Stimulated activated CD8-positive, alpha-beta memory T cell treated with anti-CD3 and anti-CD28 coated beads, Interleukin-15, amount 100 ng/mL, for 1 hour (primary cell): ENCODE measurements at places on chromosomes 12 and 14.

GRCh38 chr12:49201595-49202295, 12.9 kb upstream of the TUBA1A start:
- no peak for DNase-seq

DNA sequence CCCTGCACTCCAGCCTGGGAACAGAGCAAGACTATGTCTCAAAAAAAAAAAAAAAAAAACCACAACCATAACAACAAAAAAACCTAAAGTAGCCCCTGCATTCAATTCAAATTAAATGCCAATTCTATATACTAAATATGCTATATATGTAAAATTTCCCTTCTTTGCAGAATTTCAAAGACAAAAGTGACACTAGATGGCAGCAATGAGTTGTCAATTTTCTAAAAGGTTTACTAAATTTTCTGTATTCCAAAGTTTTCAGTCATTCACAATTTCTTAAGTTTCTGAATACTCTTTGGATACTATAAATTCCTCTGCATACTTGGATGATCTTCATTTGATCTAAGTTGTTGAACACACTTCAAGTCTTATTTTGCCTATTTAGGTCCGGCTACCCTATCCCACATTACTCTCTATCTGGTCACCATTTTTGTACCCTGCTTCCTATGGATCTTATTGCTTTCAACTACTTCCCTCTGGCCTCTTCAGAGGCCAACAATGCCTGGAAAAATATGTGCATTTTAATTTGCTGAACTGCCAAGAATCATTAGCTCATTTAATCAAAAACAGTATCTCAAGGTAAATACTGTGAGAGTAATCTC, 27.9 kb downstream of the HNRNPC start:
- DNase-seq: no peak

GRCh38 chr12:622416-622815, 40.8 kb downstream of the NINJ2 start:
- DNase-seq: no peak

DNA sequence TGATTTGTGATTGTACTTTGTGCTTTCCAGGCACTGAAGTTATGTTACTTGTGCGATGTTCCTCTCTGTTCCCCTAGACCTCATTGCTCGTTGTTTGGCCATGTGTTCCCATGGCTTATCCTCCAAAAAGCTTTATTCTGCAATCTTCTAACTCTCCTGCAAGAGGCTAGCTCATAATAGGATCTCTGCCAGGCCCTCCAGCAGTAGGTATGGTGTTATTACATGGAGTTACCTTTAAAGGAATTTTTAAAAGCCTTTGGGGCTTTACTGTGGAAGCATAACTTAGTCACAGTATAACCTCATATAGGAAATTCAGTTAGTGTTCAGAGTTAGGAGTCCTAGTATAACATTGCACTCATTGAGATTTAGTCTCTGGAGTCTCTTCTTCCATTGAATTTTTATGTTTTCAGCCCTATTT, 292.3 kb downstream of the RAD51B start:
- no peak for DNase-seq

- no peak for DNase-seq
These were observed 367.3 kb downstream of the C12orf50 start for GRCh38 chr12:87661786-87662377.

DNA sequence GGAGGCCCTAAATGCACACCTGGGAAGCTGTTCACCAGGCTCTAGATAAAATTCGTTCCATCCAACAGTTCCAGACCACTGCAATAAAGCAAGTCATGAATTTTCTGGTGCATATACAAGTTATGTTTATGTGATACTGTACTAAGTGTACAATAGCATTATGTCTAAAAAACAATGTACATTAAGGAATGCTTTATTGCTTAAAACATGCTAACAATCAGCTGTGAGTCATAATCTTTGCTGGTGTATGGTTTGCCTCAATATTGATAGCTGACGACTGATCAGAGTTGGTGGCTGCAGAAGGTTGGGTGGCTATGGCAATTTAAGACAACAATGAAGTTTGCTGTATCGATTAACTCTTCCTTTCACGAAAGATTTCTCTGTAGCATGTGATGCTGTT, 52.3 kb downstream of the ATG14 start:
- no peak for DNase-seq

DNA sequence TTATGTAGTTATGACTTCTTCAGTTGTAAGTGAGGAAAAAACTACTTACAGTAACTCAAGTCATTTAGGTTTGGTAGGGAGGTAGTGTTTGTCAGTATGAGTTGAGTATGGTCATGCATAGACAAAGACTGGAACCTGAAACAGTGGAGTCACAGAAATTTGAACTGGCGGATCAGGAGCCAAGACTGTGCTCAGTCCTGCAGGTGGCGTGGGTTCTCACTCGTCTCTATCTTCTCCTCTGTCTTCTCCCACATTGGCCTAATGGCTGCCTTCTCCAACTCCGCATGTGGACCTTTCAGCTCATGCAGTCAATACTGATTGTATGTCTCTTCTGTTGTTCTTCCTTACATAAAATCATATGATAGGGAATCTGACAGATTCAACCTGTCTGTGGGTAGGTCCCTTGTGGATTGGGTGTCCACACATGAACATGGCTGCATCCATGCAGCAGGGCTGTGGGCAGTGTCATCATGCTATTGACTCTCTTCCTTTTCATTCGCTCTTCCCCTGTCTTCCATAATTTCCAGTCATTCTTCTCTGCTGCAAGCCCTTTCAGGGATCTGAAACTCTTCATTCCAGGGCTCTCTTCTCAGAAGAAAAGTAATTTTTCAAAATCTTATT, 78.8 kb upstream of the NEDD1 start:
- no peak for DNase-seq

GRCh38 chr12:69685810-69686209, 13.3 kb downstream of the BEST3 start:
- DNase-seq: no peak

DNA sequence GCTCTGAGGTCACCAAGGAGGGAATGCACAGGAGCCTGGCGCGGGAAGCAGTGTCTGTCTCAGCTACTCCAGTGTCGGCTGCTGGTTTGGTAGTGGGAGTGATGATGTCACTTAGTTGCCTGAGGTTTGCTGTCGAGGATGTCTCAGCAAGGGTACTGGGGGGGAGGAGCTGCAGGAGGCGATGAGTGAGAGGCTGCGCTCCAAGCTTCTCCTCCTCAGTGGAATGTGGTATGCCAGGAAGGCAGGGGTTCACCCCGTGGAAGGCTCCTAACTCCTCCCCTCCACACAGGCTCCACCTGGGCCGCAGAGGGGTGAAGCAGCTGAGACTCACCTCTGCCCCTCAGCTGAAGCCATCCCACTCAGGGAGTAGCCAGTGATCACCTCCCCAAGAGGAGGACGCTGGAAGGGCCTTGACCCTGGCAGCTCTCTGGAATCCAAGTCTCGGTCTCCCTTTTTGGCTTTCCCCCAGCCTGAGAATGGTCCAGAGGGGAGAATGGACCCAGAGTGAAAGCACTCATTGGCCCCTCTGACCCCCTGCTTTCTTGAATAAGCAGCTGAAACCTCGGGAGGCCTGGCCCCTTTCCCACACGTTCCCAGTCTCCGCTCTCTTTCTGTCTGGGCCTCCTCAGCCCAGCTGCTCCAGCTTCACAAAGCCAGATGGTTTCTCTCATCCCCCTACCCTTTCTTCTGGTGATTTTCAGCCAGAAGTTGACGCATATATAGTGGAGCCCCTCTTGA, 178.9 kb upstream of the FKBP4 start:
- DNase-seq: no peak

DNA sequence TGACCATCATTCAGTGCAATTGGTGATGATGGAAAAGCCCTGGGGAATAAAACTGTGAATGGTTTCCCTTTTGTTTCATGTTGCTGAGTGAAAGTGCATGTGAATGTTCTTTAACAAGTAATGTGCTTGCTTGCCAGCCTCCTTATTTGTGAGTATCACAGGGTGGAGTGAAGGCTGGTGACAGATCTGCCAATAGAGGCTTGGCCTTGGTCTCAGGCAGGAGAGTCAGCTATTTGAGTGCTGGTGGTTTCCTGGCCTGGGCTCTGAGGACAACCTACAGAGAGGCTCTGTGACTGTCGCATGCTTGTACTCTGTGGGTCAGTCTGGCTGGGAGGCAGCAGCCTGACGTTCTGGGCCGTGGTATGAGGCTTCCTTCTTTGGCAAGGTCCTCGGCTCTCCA, 20.7 kb downstream of the KRT85 start:
- no peak for DNase-seq

GRCh38 chr14:24235804-24236688, 3.3 kb downstream of the GMPR2 start:
- DNase-seq: no peak
